ENCODE measurements at places on chromosomes 2 and 18.

DNA sequence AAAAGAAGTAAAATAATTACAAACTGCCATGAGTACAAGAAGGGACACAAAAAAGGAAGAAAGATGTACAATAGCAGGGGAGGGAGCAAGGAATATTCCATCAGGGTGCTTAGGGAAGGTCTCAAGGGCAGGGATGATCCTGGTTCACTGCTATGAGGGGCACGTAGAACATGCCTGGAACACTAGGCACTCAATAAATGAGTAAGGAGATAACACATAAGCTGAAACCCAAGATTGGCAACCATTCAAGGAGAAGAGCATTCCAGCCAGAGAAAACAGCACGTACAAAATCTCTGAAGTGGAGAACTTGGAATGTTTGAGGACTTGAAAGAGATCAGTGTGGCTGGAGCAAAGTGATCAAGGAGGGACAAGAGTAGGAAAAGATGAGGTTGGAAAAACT is 103.2 kb downstream of the FAM161A start:
- no peak for DNase-seq

DNA sequence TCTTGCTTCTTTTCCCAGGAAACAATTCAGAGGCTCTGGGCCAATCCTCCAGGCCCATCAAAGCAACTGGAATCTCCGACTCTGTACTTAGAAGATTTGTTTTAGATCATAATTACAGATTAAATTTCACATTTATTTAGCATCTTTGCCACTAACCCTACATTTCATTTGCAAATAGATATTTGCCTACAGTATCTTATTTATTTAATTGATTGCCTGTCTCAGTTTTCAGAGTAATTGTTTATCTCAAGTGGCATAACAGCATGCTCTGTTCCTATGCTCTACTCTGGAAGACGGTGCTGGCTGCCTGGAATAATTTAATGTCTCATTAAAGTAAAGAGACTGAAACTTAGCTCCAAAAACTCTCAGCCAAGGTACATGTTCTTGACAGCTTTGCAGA is 213.4 kb downstream of the HNMT start:
- no peak for DNase-seq

- peak; percentile 26 for DNase-seq
Observed at GRCh38 chr2:64062840-64063239, 43.6 kb upstream of the VPS54 start.

GRCh38 chr18:70506511-70506910 is 217.7 kb downstream of the SOCS6 start:
- no peak for DNase-seq

- DNase-seq: no peak
Observed at GRCh38 chr18:10249801-10250200, 204.6 kb upstream of the APCDD1 start.

DNA sequence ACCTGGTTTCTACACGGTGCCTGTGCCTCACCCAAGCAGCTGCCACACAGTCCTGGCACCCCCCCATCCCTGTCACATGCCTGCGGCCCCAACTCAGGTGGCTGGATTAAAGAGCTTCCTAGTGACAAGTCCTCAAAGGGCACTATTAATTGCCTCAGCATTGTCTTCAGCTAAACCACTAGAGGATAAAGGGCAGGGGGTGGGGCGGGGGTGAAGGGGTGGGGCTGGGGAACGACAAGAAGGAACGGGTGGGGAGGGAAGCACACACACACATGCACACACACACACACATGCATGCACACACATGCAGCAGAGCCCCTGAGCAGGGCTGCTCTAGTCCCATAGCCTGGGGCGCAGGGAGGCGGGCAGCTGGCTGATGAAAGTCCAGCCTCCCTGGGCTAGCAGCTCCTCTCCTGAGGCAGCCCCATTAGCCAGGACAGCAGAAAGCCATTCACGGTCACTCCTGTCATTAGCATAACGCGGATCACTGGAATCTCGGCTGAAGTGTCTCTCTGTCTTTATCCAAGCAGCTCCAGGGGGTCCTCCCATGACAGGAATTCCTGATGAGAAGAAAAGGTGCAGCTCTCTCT is 7.4 kb upstream of the TEX261 start:
- DNase-seq: no peak

GRCh38 chr18:8253944-8254343 is 355.3 kb upstream of the RAB12 start:
- DNase-seq: no peak

DNA sequence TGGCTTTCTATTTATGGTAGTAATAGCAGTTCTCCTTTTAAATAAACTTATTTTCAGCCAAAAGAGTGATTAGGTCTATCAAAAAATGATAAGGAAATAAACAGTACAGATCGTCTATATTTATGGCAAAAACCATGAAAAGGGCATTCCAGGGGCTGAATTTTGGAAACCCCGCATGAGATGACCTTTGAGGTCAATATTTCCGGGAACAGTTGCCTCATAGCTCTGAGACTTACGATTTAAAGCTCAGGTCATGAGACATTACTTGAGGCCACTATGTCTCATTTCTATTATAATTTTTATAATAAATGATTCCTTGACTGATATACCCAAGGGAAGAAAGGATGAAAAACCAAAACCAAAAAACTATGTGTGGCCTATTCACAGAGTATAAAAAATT is 101.1 kb downstream of the LDLRAD4 start:
- no peak for DNase-seq

DNA sequence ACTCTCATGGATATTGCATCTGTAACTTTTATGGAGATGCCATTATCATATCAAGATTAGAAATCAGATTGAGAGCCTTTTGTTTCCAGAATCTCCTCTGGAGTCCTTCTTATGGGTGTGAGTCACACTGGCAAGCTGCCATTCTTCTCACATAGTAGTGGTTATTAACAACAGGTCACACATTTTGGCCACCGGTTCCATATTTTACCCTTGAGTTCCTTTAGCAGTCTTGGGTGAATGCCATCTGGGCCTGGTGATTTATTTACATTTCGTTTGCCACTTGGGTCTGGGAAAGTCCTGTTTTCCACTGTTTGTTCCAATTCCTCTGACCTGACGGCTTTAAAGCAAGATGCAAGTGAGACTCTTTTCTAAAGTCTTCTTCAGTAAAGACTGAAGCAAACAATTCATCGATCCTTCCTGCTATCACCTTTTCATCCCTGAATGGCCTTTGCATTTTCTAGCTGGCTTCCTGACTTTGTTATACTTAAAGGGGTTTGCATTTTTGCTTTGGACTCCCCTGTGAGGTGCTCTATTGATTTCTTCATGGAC is 80.5 kb upstream of the CAVIN2 start:
- no peak for DNase-seq

- DNase-seq: no peak
Observed at GRCh38 chr2:145026456-145027455, 506.8 kb upstream of the ZEB2 start.

GRCh38 chr18:44766450-44766849 is 85.8 kb downstream of the SETBP1 start:
- no peak for DNase-seq

- DNase-seq: no peak
Observed at GRCh38 chr2:148483665-148484064, 160.9 kb upstream of the EPC2 start.

DNA sequence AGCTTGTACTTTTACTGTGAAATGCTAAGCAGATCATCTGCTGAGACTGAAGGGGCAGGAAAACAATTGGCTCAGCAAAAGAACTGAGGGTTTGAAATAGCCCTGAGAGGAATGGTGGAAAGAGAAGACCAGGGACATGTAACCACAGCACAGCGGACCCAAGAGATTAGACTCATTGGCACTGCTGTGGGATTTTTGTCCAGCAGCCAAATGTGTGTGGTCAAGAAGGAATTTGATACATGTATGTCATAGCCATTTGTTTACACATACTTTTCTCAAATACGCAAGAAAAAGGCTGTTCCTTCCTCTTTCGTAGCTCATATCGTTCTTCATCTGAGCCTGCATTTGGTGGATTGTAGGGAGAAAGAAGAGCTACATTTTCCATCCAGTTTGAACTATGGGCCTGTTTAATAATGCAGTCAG is 73.8 kb downstream of the TRABD2A start:
- no peak for DNase-seq

- DNase-seq: no peak
Observed at GRCh38 chr2:107358362-107358761, 468.3 kb upstream of the RGPD4 start.

DNA sequence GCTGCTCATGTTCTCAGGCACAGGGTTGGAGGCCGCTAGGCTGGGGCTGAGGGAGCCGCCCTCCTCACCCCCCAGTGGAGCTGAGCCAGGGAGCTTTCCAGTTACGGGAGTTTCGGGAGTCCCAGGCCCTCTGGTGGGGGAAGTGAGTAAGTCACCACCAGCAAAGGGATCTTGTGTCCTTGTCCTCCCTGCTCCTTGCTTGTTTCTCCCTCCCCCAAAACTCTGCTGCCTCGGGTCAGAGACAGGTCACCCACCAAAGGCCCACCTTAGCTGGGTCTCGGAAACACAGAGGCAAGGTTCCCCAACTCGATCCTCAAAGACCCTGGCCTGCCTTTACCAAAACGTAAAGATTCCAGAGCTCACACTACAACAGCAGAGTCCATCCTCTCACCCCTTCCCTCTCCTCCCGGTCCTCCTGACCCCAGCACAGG is 60.5 kb upstream of the POMC start:
- peak; percentile 50 for DNase-seq

- DNase-seq: no peak
Observed at GRCh38 chr2:218894151-218894879, 13.7 kb downstream of the WNT10A start.

DNA sequence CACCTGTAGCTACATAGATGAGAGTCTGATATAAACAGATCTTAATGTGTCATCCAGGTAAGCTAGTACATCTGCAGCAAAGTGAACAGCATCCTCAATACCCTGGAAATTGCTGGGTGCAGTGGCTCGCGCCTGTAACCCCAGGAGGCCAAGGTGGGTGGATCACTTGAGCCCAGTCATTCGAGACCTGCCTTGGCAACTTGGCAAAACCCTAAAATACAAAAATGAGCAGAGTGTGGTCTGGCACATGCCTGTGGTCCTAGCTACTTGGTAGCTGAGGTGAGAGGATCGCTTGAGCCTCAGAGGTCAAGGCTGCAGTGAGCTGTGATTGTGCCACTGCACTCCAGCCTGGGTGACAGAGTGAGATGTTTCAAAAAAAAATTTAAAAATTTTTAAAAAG is 233.9 kb upstream of the SP5 start:
- DNase-seq: no peak

- no peak for DNase-seq
Observed at GRCh38 chr2:191832668-191833067, 14.2 kb downstream of the CAVIN2 start.

DNA sequence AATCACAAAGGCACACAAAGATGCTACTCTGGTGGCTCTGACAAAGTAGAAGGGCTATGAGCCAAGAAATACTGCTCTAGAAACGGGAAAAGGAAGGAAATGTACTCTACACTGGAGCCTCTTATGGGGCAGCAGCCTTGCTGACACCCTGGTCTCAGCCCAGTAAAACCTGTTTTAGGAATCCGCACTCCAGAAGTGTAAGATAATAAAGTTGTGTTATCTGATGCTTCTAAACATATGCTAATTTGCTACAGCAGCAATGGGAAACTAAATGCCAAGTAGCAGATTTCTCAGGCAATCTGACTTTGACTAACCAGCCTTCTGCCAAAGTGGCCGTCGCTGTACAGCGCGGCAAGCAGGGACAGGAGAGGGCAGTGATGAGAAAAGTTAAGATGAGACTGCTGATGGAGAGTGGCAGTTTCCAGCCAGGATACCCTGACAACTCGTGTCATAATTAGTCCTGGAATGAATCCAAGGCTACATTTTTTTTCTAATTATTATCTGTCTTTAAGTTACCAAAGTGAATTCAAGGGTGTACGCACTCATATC is 99.0 kb downstream of the NETO1 start:
- no peak for DNase-seq

DNA sequence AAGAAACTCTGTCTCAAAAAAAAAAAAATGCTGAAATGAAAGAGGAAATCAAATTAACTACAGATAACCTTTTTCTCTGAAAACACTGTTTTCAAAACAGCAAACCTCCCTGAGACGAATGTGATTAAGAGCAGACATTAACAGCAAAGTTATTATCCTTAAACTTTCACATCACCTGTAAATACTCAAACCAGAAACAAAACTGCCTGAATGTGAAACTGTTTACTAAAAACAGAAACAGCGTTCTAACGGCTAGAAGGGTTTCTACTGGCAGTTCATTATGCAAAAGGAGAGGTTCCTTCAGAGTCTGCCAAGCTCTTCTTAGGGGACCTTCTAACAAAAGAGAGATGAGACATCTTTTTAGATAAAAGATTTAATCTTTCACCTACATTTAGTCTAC is 45.9 kb downstream of the PNO1 start:
- DNase-seq: no peak

DNA sequence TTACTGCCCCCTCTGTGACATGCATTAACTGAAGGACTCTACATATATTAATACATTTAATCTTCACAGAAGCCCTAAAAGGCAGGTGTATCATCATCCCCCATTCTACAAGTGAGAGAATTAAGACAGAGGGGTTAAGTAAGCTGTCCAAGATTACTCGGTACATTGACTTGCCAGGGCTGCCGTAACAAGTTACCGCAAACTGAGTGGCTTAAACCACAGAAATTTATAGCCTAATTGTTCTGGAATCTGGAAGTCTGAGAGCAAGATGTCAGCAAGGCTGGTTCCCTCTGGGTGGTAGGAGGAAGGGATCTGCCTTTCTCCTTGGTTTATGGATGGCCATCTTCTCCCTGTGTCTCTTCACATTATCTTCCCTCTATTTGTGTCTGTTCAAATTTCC is 605.5 kb downstream of the EPHA4 start:
- DNase-seq: no peak

- DNase-seq: peak; percentile 36
Observed at GRCh38 chr2:101706819-101707177, 9.3 kb downstream of the MAP4K4 start.

GRCh38 chr2:153360239-153360638 is 118.3 kb downstream of the RPRM start:
- DNase-seq: no peak

DNA sequence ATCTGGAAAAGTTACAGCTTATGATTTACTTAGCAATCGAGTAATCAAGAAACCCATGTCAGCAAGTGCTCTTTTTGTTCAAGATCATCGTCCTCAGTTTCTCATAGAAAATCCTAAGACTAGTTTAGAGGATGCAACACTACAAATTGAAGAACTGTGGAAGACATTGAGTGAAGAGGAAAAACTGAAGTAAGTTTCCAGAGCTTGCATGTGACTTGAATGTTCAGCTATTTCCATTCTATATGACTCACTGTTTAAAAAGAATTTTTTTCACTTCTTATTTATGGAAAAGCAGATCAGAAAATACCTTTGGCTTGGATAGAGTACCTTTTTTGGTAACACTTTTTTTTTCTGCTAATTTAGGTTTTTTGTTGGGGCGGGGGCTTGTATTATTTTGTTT is 70.7 kb downstream of the PMS1 start:
- DNase-seq: no peak

GRCh38 chr2:147463881-147464520 is 380.8 kb upstream of the ACVR2A start:
- DNase-seq: no peak

Data from activated CD8-positive, alpha-beta T cell treated with anti-CD3 and anti-CD28 coated beads for 36 hours (primary cell).